ENCODE measurements at places on chromosomes 4 and X.
A peak's percentile ranks its signal among the peaks of the same experiment; 100 is the strongest.

- DNase-seq, result peak; percentile 8
These were observed 490 bp downstream of the RWDD4 start for GRCh38 chr4:183658362-183659028.

DNA sequence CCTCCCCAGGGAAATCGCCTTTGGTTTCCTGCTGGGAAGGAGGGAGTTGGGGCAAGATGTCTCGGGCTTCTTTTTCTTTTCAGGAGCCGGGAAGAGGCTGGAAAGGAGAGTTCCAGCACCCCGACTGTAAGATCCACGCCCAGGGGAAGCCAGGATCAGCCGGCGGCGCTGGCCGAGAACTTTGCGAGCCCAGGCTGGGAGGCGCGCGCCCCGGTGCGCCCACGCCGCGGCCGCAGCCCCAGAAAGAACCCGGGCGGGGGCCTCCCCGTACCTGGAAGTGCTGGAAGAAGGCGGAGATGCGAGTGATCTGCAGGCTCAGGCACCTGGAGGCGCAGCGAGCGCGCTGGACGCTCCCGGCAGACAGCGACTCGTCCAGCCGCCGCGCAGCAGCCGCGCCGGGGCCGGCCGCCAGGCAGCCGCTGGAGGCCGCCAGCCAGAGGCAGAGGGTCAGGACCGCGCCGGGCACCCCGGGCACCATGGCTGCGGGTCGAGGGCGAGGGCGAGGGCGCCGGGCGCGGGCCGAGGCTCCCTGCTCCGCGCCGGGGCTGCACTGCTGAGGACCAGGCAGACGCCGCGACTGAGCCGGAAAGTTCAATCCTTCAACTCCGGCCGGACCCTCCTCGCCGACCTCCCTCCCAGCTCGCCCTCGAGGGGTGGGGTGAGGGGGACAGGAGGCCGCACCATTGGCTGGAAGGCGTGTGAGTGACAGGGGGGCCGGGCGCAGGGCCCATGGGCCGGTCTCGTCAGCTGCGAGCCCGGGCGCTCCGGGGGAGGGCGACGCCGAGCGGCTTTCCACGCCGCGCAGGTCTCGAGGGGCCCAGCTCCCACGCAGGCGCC lies at the start of gene ANOS1:
ANOS1 (minus strand) TSS at position 579 of the 837 bp plus-strand sequence; CDS start at position 478, 101 bp downstream.
- no peak for DNase-seq

DNA sequence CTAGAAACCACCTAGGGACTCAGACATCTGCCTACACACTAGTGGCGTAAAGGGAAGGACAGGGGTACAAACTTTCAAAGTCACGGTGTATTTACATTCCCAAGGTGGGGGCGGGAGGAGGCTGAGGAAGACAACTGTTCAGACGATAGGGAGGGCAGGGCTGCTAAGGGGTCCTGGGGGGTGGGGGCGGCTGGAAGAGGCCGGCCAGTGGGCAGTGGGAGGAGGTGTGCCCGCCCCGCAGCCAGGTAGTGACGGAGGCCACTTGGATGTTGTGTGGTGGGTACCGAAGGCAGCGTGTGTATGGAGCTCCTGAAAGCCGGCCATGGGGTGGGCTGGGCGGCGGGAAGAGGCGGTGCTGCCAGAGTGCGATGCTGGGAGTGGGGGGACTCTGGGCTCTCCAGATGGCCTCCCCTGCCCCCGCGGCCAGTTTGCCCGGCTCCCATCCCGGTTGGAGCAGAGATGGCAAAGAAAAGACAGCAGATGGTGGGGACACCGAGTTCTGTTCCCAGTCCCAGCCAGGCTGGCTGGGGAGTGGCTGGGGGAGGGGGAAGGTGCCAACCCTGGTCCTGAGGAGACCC lies 24.2 kb downstream of the L1CAM start:
- DNase-seq, result no peak

GRCh38 chrX:108642273-108642628 lies 94.1 kb downstream of the IRS4 start:
- no peak for DNase-seq

DNA sequence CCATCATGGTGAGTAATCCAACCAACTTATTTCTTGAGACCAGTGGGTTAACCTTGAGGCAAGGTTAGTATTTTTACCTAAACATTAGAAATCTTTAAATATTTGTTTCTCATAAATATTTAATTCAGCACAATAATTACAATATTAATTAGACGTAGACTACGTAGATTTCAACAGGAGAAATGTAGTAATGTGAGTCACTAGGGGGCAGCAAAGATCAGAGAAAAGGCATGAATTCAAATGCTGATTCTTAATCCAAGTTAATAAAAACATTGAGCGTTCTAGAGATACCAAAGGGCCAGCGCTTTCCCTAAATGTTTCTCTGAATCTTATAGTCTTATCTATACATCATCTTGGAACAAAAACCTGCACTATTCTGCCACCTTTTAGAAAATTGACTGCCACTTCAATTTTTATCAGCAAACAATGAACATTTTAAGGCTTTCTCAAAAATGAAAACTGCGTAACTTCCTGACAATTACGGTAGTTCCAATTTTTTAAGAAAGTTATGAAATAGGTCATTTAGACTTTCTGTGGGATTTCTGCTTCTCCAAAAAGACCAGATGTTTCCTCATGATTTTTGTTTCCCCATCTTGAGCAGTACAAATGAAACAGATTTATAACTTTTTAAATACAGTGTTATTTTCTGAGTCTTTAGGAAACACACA lies 180.7 kb downstream of the GASK1B start:
- no peak for DNase-seq

GRCh38 chr4:141595531-141595930 lies 40.9 kb upstream of the IL15 start:
- DNase-seq, result no peak

DNA sequence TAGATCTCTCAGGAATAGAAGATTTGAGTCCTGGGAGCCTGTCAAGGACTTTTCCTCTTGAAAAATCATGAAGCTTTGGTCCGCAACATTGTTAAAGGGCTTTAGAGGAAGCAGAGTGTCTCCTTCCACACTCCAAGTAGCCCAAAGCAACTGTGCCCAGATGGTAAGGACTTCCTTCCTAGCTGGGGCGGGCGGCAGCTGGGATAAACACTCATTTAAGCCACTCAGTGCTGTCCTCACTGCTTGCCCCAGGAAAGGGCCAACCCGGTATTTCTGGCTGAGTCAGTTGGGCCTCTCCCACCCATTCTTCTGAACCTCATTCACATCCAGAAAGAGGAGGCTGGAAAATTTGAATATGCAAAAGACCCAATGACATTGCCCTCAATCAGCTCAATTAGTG lies 144.3 kb downstream of the CHIC2 start:
- DNase-seq, result no peak

DNA sequence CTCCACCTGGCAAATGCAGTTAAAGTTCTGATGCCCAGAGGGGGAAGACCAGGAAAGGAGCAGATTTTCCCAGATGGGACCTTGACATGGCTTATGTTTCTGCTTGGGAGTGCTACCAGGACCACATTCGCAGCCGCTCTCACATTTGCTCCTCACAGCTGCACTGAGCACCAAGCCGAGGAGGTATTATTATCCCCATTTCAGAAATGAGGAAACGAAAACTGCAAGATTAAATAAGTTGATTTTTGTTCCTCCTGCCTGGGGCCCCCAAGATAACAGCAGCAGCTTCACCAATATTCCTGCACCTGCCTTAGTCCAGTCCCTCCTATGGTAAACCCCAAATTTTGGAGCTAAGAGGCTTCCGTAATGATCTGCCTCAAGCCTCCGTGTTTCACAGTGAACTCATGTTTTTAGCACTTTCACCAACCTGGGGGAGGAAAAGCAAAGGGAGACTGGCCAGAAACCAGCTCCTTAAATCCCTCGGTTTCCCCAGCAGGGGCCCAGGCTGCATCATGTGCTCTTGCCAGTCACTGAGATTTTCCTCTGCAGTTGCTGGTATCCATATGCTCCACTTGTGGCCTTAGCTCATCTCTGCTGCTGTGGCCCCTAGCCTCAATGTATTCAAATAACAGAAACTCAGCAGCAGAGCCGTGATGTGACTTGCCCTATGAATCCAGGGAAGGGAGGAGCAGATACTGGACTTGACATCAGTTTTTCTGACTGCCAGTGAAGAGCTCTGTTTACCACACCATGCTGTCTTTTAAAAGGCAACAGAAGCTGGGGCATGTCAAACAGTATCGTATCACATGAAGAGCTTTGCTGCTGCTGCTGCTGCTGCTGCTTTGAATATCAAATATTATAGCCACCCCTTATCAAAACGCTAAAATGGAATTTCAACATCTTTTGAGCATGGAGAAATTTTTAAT lies 95.5 kb upstream of the KLHL13 start:
- DNase-seq, result no peak

DNA sequence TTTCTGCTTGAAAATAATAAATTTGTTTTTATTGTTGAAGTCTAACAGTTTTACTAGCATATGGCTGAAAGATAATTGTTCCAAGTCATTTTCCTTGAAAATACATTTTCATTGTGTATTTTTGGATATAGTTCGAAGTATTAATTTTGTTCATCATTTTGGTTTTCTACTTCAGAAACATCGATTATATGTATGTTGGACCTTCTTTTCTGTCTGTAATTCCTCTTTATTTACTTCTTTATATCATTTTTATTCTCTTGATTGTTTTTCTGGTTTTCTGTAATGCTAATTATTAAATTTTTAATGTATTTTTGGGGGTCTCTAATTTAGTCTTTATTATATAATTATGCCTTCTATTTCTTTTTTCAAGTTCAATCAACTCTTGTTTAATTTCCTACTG lies 407.1 kb upstream of the FRG1 start:
- no peak for DNase-seq

- no peak for DNase-seq
These were observed 50.0 kb downstream of the NOP14 start for GRCh38 chr4:2913168-2913567.

DNA sequence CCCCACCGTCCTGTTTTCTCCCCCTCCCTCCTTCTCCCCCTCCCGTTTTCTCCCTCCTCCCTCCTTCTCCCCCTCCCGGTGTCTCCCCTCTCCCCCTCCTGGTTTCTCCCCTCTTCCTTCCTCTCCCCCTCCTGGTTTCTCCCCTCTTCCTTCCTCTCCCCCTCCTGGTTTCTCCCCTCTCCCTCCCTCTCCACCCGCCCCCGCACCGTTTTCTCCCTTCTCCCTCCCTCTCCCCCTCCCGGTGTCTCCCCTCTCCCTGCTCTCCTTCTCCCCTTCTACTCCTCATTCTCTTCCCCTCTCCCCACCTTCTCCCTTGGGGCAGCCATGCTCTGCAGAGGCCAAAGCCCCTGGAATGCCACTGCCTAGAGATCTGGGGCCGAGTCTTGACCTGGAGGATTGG lies 12.2 kb downstream of the SH3TC1 start:
- DNase-seq, result no peak

- DNase-seq, result no peak
These were observed 1150.6 kb downstream of the FAT4 start for GRCh38 chr4:126465341-126465740.

DNA sequence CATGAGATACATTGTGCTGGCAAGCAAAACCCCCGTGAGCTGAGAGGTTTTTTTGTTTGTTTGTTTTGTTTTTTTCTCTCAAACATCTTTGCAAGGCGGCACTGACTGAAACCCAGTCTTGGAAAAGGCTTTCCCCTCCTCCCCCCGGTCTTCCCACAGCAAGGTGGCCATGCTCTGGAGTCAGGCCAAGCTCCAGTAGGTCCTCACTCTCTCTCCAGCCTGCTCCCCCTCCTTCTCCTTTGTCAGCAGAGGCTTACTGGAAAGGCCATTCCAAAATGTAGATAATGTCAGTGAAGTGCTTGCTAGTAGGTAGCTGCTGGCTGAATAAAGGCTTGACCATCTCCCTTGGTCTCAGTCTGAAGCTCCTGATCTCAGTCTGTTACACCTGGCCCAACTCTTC lies 32.6 kb downstream of the FRMPD3 start:
- no peak for DNase-seq

GRCh38 chr4:140931911-140932310 lies 175.7 kb upstream of the TBC1D9 start:
- DNase-seq, result no peak

DNA sequence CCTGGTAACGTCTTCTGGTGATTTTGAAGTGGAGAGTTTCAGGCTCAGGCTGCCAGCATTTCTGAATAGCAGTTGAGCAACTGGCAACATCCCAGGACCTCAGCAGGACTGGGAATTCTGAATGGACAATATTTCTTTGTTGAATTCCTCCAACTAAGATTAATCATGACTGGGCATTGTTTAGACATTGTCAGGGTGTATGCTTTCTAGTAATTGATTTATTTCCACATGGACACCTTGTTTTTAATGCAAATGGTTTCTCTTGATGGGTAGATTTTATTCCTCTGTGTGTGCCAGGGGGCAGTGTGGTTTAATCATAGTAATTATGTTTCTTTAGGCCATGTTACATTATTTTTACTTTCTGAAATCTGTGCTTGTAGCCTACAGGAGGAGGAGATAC lies 1004.7 kb upstream of the LCORL start:
- no peak for DNase-seq

DNA sequence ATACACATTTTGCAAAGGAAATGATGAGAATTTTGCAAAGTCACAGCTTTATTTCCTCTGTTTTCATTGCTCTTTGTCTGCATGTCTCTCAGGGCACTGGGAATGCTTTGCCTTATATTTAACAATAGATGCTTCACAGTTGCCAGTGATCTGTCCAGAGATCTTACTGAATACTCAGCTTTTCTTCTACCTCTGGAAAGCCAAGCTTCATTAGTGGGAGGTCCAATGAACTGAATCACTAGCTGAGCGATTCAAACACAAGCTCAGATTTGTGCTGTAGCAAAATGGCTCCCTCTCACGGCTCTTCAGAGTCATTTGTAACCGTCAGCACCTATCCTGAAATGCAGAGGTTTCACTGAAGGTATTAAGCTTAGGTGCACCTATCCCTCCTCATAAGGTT lies 138.9 kb downstream of the DCLK2 start:
- no peak for DNase-seq

DNA sequence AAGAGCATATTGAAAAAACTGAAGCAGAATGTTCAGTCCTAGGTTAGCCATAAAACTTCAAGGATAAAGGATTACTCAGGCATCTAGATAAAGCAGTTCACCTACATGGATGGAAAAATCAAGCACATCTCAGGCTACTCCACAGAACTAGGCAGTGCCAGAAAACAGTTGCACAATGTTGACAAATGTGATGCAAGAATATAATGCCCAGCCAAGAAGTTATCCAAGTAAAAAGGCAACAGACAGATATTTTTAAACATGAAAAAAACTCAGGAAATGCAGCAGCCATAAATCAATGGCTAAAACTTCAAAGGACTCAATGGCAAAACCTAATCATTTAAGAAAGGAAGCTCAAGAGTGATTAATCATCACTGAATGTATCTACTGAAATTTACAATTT lies 456.0 kb upstream of the FAM241A start:
- no peak for DNase-seq

- no peak for DNase-seq
These were observed 305.4 kb upstream of the NDST4 start for GRCh38 chr4:115418635-115419396.

GRCh38 chrX:19198473-19198872 lies 76.2 kb upstream of the ADGRG2 start:
- DNase-seq, result no peak

GRCh38 chrX:38206036-38206435 lies 14.6 kb downstream of the SRPX start:
- DNase-seq, result no peak

All from stimulated activated CD4-positive, alpha-beta T cell treated with anti-CD3 and anti-CD28 coated beads, TNF-alpha, amount 100 ng/mL, for 4 hours (primary cell).